Natural killer cell (primary cell): ENCODE measurements at places on chromosomes 2 and 18. TPM values are rescaled to one million over a fixed set of nuclear protein-coding genes. Genes with fewer than 3 reads are reported as not detected.
A peak's percentile ranks its signal among the peaks of the same experiment; 100 is the strongest.

The SPOPL gene
- total RNA-seq, result 35.9 TPM

The ZBTB7C gene
- total RNA-seq, result not detected

The NPAS2 gene
- not detected for total RNA-seq

The C2orf72 gene
- total RNA-seq, result not detected

The PGAP1 gene
- 4.9 TPM for total RNA-seq

- no peak overlapping the region for H3K4me3 ChIP-seq
- no peaks in the 10 kb centered on the region for H3K4me1 ChIP-seq
- no peaks in the 10 kb centered on the region for H3K27me3 ChIP-seq
- H3K36me3 ChIP-seq, result no peaks in the 10 kb centered on the region
- H3K27ac ChIP-seq, result no peak overlapping the region
Measured at GRCh38 chr2:33042265-33042664, 95.5 kb downstream of the LTBP1 start.

DNA sequence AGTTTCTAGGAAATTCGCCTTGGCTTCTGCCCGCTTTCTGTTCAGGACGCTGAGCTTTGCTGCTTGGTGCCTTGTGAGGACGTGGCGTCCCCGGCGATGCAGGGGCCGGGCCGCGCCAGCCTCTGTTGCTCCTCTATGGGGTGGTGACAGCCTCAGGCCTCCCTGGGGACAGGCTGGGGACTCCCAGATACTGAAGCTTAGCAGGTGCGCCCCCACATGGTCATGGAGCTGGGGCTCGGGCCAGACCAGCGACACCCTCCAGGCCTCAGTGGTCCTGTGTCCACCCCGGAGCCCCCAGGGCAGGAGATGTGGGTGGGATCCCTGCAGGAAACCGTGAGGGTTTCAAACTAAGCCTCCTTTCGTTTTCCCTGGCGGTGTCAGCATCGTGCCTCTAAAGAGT is 29.2 kb downstream of the KCNG2 start:
- no peak for DNase-seq
- H3K27me3 ChIP-seq, result no peaks in the 10 kb centered on the region
- no peak overlapping the region for H3K4me3 ChIP-seq
- H3K27ac ChIP-seq, result no peak overlapping the region

DNA sequence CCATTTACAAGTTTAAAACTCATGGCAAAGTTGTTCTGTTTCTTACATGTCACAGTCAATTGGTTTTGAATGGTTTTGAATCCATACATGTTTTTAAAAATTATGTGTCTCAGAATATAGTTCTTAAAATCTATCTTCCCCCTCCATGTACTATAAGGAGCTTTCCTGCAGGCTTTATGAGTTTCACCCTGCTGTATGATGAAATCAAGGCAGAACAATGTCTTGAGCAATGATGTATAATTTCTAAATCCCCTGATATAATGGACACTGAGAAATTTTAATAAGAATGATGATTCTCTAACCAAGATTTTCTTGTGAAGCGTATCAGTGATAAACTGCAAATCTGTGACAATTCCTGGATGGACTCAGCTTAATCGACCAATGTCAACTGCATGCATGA is 10.6 kb upstream of the ZNF516 start:
- no peak overlapping the region for H3K4me3 ChIP-seq
- no peak overlapping the region for H3K27ac ChIP-seq
- no peaks in the 10 kb centered on the region for H3K4me1 ChIP-seq
- no peak for DNase-seq

DNA sequence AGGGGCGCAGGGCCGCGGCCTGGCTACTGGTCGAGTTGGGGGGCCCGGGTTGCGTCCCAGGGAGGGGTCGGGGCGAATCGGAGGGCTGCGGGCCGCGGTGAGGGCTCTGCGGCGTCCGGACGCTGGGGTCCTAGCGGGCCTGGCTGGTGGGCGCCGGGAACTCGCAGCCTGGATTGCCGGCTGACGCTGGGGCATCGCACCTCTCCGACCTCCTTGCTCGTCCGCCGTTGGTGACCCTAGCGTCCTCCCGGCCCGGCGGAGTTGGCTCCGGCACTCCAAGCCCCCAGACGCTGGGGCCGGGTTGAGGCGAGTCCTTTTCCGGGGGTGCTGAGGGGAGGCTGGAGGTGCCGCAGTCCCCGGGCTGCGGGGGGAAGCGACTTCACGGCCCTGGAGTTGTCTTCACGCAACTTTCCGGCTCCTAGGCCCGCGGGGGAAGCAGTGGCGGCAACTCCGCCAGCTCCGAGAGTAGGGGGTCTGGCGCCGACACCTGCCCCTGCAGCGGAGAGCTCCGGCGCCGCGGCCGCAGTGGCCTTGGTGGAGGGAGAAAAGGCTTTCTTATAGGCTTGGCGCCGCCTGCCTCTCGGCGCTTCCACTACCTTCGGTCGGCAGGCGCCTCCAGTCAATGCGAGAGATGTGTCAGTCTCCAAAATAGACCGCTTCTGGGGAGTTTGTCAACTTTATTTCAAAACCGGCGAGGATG is 70.3 kb downstream of the HAUS1 start:
- DNase-seq, result peak; percentile 43
- no peaks in the 10 kb centered on the region for H3K27me3 ChIP-seq
- H3K4me1 ChIP-seq, result peaks cover 30% of the 10 kb centered on the region

- H3K4me1 ChIP-seq, result no peaks in the 10 kb centered on the region
- no peak overlapping the region for H3K4me3 ChIP-seq
- H3K27ac ChIP-seq, result no peak overlapping the region
- peak; percentile 37 for DNase-seq
- no peaks in the 10 kb centered on the region for H3K36me3 ChIP-seq
Measured at GRCh38 chr2:241050624-241051577, 51.2 kb downstream of the MTERF4 start.

DNA sequence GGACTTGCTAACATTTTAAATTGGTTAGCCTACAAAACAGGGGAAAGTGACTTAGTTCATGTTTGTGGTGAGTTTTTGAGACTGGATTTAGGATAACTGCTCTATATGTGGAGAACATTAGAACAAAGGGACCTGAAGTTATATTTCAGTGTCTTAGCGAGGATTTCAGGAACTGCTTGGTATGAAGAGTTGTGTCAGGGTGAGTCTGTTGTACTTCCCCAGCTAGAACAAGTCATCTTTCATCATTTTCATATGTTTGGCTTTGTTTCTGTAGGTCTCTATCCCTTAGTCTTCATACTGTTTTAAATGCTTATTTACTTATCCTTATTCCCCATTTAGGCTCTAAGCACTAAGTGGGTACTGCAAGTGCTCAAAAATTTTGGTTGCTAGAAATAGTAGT is 41.9 kb downstream of the KCMF1 start:
- H3K27ac ChIP-seq, result no peak overlapping the region
- H3K36me3 ChIP-seq, result peaks cover 4% of the 10 kb centered on the region
- no peak overlapping the region for H3K4me3 ChIP-seq
- H3K4me1 ChIP-seq, result peaks cover 15% of the 10 kb centered on the region
- no peak for DNase-seq

DNA sequence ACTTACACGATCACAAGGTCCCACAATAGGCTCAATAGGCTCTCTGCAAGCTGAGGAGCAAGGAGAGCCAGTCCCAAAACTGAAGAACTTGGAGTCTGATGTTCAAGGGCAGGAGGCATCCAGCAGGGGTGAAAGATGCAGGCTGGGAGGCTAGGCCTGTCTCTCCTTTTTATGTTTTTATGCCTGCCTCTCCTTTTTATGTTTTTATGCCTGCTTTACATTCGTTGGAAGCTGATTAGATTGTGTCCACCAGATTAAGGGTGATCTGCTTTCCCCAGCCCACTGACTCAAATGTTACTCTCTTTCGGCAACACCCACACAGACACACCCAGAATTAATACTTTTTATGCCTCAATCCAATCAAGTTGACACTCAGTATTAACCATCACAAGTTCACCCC is 9.9 kb upstream of the GYPC start:
- H3K4me3 ChIP-seq, result no peak overlapping the region
- H3K36me3 ChIP-seq, result no peaks in the 10 kb centered on the region
- peaks cover 4% of the 10 kb centered on the region for H3K4me1 ChIP-seq
- DNase-seq, result no peak

DNA sequence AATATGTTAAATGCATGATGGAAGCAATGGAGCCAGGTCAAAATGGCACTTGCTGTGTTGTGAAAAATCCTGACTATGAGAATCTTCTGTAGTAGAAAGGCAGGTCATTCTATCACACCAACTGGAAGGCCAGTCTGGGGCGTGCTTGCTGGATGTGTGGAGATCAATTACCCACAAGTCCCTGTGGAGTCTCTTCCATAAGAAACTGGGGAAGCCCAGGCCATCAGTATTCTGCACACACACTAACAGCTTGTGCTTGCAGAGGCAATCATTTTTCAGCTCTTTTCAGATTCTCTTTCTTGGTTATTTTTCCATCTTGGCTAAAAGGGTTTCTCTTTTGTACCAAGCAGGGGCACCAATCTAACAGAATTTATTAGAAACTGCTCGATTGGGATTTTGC is 190.8 kb downstream of the SLC8A1 start:
- no peak for DNase-seq
- H3K4me1 ChIP-seq, result no peaks in the 10 kb centered on the region
- no peaks in the 10 kb centered on the region for H3K27me3 ChIP-seq
- H3K4me3 ChIP-seq, result no peak overlapping the region
- H3K27ac ChIP-seq, result no peak overlapping the region

DNA sequence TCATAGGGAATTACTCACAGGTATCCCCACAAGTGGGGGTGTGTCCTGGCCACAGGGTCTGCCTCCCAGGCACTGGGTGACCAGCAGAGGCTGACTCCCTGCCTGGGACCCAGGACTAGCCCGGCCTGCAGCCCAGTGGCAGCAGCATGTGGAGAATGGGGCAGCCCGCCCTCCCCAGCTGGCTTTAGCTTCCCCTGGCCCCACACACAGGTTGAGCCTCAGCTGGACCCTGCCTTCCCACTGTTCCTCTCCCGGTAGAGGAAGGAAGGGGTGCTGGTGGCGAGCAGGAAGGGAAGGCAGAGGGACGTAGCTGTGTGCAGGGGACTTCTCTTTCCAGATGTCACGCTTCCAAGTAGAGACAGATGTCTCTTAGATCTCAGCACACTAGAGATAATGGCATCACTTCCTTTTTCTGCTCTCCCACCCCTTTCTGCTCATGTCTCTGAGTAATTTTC is 51.4 kb downstream of the EMILIN2 start:
- no peak for DNase-seq
- H3K27ac ChIP-seq, result no peak overlapping the region
- H3K27me3 ChIP-seq, result no peaks in the 10 kb centered on the region
- no peak overlapping the region for H3K4me3 ChIP-seq

- H3K4me1 ChIP-seq, result no peaks in the 10 kb centered on the region
- H3K36me3 ChIP-seq, result no peaks in the 10 kb centered on the region
Measured at GRCh38 chr2:134389381-134389780, 135.5 kb downstream of the MGAT5 start.

DNA sequence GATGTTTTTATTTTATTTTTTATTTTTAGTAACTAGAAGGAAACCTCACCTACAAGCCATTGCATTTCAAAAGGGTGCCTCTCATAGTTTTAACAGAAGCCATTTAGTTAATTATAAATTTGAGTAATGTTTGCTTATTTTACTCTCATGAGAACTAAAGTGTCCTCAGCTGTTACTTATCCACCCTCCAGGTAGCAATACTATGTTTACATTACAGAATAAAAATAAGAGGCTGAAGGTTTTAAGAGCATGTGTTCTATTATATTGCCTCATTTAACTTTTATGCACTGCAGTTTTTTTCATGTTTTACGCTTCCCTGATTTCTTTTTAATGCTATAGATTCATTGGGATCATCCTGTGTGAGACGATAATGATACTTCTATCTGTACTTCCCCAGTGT is 235.5 kb downstream of the THSD7B start:
- no peaks in the 10 kb centered on the region for H3K4me1 ChIP-seq
- no peak for DNase-seq
- no peak overlapping the region for H3K27ac ChIP-seq
- H3K27me3 ChIP-seq, result no peaks in the 10 kb centered on the region
- no peaks in the 10 kb centered on the region for H3K36me3 ChIP-seq

DNA sequence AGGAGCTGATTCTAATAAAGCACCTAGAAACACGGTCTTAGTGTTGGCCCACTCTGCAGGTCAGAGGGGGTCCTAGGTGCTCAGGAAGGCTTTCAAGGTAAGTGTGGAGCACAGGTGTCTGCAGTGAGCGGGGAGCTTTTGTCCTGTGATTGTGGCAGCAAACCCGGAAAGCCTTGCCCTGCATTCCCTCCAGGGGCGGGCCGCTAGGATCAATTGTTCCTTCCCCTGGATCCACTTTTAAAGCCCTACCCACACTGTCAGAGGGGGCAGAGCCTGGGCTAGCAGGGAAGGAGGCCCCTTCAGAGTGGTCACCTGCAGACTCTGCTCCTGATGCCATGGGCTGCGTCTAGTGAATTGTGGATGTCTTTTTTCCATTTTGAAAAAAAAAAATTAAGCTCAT is 176.0 kb downstream of the CTIF start:
- no peak for DNase-seq
- H3K4me1 ChIP-seq, result peaks cover 18% of the 10 kb centered on the region
- H3K4me3 ChIP-seq, result no peak overlapping the region

- DNase-seq, result no peak
- H3K36me3 ChIP-seq, result peaks cover 5% of the 10 kb centered on the region
- no peak overlapping the region for H3K4me3 ChIP-seq
- no peaks in the 10 kb centered on the region for H3K4me1 ChIP-seq
- no peak overlapping the region for H3K27ac ChIP-seq
Measured at GRCh38 chr18:79924814-79925731, 26.4 kb downstream of the SLC66A2 start.

GRCh38 chr18:43192408-43192807 is 76.9 kb upstream of the RIT2 start:
- H3K36me3 ChIP-seq, result no peaks in the 10 kb centered on the region
- H3K4me1 ChIP-seq, result no peaks in the 10 kb centered on the region
- no peak for DNase-seq
- H3K27me3 ChIP-seq, result no peaks in the 10 kb centered on the region
- H3K27ac ChIP-seq, result no peak overlapping the region
- H3K4me3 ChIP-seq, result no peak overlapping the region

DNA sequence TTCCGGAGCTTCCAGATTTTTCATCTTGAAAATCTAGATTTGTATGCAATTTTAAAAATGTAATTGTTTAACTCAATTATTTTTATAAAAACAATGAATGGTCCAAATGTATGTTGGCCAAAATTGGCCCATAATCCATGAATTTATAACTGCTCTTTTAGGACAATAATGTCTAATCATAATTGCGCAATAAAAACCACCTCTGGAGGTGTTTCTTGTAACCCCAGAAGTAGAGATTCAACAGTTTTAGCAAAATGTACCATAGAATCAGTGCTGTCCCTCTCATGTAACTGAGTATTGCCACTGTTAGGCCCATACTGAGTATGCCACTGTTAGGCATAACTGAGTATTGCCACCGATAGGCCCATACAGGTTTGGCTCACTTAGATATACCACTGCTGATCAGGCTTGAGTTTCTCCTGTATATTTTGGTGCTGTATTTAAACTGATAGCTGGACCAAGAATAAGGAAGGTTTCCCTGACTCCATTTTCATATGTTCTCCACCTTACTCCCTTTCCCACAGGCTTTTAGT is 70.8 kb upstream of the EPB41L5 start:
- peak overlapping the region; percentile 3 for H3K27ac ChIP-seq
- peaks cover 26% of the 10 kb centered on the region for H3K4me1 ChIP-seq
- H3K4me3 ChIP-seq, result no peak overlapping the region
- H3K27me3 ChIP-seq, result no peaks in the 10 kb centered on the region
- DNase-seq, result no peak

- no peaks in the 10 kb centered on the region for H3K4me1 ChIP-seq
- no peaks in the 10 kb centered on the region for H3K27me3 ChIP-seq
- H3K4me3 ChIP-seq, result no peak overlapping the region
- no peak for DNase-seq
- no peak overlapping the region for H3K27ac ChIP-seq
- H3K36me3 ChIP-seq, result no peaks in the 10 kb centered on the region
Measured at GRCh38 chr2:170240629-170241028, 62.7 kb downstream of the MYO3B start.
